Stimulated activated CD8-positive, alpha-beta memory T cell treated with anti-CD3 and anti-CD28 coated beads, Interleukin-2, amount 100 ng/mL, for 1 hour (primary cell): ENCODE measurements at places on chromosomes 5 and 9.

GRCh38 chr9:8769153-8769552 is 969.6 kb upstream of the DMAC1 start:
- no peak for DNase-seq

- no peak for DNase-seq
Measured at GRCh38 chr5:36720688-36721087, 114.3 kb downstream of the SLC1A3 start.

GRCh38 chr5:167903659-167904058 is 387.8 kb upstream of the WWC1 start:
- no peak for DNase-seq

GRCh38 chr5:133111299-133111698 is 59.5 kb downstream of the HSPA4 start:
- DNase-seq, result peak; percentile 34

- no peak for DNase-seq
Measured at GRCh38 chr9:73411494-73411893, 259.8 kb downstream of the ANXA1 start.

- DNase-seq, result no peak
Measured at GRCh38 chr9:112933696-112934095, 43.0 kb upstream of the SLC46A2 start.

DNA sequence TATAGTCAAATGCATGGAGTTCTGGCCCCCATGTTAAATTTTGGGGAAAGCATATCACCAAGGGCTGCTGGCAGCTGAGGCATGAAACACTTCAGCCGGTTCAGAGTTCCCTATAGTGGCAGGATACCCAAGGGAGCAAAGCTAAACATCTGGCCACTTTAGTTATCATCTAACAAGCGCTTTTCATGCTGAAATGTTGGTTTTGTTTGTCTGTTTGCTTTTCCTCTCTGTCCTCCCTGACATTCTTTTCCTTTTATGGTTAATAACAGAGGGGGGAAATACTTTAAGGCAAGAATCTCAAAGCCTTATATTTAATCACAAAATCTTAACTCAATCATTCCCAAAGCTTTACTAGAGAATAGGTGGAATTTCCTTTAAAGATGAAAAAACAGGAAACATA is 11.9 kb downstream of the APBA1 start:
- DNase-seq, result no peak

GRCh38 chr9:89953824-89954615 is 349.2 kb downstream of the GADD45G start:
- DNase-seq, result no peak
